Endothelial cell (in vitro differentiated cells): ENCODE measurements at places on chromosomes 4 and X.

GRCh38 chrX:13420545-13421183 lies 100.8 kb upstream of the ATXN3L start:
- DNase-seq: no peak

DNA sequence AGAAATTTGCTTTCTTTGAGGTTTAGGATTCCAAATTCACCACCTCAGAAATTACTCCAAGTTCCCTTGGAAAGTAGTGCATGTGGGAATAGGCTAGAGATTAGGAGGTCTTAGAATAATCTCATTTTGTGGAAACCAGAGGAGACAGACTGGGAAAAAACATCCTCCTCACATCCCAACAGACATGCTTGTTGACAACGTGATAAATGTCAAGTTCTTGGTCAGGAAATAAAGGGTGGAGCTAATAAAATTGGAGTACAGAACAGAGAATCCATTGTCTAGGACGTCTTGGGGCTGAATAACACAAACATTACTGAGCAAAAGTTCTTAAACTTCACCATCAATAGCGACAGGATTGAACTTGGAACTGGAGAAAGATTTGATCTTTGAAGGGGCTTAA lies 233.4 kb downstream of the PABPC4L start:
- no peak for DNase-seq

DNA sequence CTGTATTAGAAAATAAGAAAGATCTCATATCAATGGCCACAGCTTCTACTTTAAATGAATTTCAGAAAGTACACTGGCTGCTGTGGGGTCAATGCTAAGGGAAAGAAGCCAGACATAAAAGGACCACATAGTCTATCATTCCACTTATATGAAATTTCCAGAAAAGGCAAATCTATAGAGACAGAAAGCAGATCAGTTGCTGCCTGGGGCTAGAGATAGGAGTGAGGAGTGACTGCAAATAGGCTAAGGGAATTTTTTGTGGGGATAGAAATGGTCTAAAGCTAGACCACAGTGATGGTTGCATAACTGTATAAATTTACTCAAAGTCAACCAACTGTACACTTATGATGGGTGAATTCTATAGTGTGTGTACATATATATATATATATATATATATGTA lies 8.3 kb downstream of the GAB3 start:
- DNase-seq: no peak

DNA sequence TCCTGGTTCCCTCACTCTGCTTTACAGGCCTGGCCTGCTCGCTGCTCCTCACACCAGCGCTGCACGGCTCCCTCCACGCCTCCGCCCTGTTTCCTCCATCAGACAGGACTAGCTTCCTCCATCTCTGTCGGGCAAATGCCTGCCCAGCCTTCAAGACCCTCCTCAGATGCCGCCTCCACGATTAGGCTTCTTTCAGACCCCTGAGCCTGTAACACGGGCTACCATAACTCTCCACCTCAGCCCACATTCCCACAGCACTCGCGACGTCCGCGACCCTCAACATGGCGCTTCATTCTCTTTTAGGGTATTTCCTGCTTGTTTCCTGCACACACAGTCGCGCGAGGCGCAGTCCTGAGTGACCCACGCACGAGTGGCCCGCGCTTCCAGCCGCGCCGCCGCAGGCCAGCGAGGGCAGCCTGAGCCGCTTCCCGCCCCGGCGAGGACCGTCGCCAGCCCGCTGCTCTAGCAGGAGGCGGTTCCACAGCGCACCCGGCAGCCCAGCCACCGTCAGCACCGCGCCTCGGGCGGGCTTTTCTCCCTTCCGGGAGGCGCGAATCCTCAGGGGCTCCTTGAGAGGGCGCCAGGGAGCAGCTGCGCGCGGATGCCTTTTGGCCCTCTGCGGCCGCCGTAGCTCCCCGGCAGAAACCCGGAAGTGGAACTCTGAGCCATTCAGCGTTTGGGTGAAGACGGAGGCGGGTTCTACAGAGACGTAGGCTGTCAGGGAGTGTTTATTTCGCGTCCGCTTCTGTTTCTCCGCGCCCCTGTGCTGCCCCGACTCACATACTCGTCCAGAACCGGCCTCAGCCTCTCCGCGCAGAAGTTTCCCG lies at the start of gene FRG1:
FRG1 (plus strand) TSS at position 695 of the 827 bp plus-strand sequence. CDS start 138 bp downstream, outside the sequence.
- peak; percentile 96 for DNase-seq

DNA sequence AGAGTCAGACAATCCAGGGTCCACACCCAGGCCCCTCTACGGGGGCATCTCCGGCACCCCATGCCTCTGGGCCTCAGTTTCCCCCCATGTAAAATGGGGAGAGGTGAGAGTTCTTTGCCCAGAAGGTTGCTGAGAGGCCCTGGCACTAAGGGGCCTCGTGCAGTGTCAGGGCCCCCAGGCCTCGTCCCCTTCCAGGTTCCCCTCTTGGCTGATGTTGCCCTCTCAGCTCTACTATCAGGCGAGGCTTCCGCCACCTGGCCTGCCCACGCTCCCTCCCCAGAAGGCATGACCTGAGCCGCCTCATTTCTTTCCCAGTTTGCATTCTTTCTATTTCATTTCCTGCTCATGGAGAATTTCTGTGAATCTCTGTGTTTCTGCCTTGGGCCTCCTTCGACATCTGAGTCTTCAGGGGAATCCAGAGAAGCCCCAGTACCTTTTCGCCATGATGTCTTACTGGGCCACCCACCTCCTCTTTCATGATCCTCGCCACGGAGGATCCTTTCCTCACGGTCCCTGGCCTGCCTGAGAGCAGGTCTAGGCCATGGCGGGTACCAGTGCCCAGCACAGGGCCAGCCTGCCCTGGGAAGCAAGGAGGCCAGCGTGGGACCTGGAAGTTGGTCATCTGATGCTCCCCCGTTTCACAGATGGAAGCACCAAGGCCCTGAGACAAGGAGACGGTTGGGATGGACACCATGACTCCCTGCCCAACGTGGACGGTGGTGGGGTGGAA lies 21.9 kb upstream of the MRFAP1 start:
- DNase-seq: no peak

GRCh38 chrX:47637546-47638195 lies 7.9 kb upstream of the CFP start:
- no peak for DNase-seq

DNA sequence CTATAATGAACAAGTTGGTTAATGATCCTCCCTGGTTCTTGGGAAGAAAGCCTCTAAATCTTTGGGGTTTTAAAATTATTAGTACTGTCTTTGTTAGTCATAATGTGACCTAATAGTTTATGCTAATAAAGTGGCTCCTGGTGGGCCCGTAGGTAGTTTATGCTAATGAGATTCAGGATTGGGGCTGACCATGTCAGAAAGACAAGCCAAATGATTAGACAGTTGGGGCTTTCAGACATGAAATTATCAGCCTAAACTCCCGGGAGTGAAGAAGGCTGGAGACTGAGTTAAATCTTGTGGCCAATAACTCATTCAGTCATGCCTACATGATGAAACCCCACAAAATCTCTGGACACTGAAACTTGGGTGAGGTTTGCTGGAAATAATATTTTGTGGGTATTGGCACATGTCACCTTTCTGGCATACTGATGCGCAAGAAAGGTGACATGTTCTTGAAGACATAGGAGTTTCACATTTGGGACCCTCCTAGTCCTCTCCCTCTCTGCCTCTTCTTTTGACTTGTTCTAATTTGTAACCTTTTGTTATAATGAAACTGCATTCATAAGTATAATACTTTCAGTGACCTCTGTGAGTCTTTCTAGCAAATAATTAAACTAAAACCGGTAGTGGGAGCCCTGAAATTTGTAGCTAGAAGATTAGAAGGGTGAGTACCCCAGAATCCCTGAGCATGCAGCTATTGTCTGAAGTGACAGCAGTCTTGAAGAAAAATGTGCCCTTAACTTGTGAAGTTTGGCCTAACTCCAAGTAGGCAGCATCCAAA lies 196.8 kb upstream of the FSTL5 start:
- DNase-seq: no peak

DNA sequence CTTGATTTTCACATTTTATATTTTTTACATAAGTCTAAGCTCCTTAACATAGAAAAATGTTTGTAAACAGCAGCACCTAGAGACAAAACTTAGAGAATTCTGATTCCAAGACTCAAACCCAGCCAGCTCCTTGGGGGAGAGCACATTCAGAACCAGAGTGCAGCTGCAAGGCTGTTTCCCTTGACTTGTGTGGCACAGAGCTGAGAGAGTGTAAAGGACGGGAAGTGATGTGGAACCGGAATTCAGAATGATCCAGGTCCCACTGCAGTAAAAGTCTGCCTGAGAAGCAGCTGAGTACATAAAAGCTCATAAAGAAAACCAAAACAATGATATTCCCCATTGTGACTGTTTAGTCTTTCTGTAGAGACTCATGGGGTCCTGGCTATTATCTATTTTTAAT lies 713.8 kb downstream of the RAB28 start:
- DNase-seq: no peak

- DNase-seq: no peak
Measured at GRCh38 chrX:133419911-133420310, 4.6 kb upstream of the GPC4 start.

- no peak for DNase-seq
Measured at GRCh38 chr4:129379429-129379828, 283.5 kb downstream of the C4orf33 start.

DNA sequence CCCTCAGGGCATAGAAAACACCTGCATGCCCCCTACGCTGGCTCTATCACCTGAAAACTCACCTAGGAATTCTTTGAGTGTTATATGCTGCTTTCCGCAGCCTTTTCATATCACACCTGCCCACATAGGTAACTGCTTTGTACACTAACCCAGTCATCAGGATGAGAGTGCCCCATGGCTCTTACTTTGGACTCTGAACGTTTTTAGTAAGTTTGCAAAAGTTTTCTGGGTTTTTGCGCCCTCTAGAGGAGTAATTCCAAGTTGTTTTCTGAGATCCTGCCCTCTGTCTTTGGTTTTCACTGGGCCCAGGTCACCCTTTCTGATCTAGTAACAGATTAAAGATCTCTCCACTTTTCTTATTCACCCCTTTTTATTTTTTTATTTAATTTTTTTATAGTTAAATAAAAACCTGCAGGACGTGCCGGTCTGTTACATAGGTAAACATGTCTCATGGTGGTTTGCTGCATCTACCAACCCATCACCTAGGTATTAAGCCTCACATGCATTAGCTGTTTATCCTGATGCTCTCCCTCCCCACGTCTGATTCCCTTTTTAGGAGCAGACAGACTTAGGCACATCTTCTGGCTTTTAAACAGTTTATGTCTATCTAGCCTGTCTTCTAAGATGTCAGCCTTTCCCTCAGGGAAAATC lies 139.2 kb downstream of the NWD2 start:
- peak; percentile 52 for DNase-seq

DNA sequence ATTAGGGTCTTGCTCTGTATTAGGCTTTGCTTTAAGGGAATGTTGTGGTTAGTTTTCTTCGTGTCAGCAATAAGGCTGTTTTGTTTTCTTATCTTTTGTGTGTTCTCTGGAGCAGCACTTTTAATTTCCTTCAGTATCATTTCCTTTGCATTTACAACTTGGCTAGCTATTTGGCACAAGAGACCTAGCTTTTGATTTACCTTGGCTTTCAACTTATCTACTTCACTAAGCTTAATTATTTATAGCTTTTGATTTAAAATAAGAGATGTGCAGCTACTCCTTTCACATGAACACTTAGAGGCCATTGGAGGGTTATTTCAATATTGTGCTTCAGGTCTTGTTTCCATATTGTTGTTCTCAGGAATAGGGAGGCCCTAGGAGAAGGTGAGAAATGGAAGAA lies 68.2 kb downstream of the FAT4 start:
- DNase-seq: no peak

- DNase-seq: no peak
Measured at GRCh38 chr4:120871173-120871572, 51.4 kb downstream of the PRDM5 start.

DNA sequence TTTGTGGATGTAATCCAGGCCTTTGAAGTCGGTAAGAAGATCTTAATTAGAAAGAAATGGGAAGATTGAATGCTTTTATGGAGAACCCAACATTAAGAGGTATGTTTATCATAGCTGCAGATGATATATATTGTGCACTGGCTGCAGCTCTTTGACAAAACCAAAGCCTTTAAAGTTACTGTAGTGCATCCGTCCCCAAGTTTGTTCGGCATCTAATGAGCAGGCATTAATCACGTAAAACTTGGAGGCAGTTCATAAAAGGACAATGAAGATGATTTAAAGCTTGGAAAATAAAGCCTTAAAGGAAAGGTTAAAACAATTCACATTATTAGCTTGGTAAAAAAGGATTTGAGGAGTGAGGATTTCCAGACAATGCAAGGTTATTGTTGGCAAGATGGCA lies 150.8 kb upstream of the ARX start:
- DNase-seq: no peak

- DNase-seq: no peak
Measured at GRCh38 chrX:20053537-20053936, 62.7 kb upstream of the BCLAF3 start.

DNA sequence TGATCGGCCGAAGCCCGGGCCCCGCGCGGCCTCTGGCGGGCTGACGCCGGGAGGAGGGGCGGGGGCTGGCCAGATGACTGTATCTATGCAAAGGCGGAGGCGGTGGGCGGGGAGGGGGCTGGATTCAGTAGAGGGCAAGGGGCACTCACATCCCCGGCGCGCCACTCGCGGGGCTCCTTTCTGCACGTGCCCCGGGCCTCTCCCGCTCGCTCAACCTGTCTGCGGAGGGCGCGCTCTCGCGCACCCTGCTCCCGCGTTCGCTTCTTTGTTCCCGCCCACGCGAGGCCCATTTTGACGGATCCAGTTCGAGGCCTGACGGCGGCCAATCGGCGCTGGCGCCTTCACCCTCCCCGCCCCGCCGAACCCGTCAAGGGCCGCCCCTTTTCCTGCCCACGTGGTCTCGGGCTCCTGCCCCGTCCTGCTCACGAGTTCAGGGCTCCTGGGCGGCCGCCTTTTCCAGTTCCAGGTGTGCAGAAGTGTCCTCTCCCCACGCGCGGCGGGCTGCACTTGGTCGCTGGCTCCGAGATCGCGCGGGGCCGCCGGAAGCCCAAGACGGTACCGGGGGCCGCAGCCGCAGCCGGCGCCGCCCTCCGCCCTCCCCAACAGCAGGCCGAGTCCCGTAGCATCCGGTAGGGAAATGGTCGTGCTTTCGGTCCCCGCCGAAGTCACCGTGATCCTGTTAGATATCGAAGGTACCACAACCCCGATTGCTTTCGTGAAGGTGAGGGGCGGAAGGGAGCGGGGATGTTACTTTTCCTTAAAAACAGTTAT lies at the start of the genes ENOPH1 and HNRNPDL:
ENOPH1 (plus strand) TSS at position 398 of the 771 bp plus-strand sequence; CDS start at position 638, 240 bp downstream.
HNRNPDL (minus strand) TSS at position 270 of the 771 bp plus-strand sequence. CDS start 772 bp downstream, outside the sequence.
- peak; percentile 96 for DNase-seq

DNA sequence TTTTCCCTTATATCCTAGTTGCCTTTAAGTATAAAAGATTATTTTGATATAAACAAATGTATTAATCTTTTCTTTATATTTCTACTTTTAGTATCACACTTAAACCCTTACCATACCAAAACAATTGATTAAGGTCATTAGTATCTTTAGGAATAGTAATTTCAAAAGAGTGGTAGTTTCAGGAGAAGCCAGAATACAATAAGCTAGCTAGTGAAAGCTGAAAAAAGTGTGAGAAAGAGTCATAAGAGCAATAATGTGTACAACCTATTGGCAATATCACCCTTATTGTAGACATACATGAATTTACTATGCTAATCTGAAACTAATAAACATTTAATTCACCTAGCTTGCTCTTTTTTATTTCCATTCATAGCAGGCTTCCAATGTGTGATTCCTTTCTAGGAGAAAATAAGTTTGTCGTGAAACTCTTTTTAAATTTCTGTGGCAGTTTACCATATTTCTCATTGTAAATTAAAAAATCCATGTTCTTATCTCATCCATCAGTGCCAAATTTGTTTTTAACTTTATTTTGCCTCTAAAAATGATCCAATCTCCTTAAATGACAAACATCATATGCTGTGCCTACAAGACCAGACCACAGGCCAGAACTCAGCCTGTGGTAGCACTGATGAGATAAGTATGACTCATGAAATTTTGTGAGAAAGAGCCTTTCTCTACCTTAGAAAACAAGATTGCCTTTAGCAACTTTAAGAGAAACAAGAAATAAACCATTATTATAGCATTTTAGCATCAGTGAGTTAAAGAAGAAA lies 8.1 kb downstream of the NEK1 start:
- no peak for DNase-seq
